Posterior cingulate gyrus (tissue), 11 donors: ENCODE measurements at places on chromosomes 5 and 9.

DNA sequence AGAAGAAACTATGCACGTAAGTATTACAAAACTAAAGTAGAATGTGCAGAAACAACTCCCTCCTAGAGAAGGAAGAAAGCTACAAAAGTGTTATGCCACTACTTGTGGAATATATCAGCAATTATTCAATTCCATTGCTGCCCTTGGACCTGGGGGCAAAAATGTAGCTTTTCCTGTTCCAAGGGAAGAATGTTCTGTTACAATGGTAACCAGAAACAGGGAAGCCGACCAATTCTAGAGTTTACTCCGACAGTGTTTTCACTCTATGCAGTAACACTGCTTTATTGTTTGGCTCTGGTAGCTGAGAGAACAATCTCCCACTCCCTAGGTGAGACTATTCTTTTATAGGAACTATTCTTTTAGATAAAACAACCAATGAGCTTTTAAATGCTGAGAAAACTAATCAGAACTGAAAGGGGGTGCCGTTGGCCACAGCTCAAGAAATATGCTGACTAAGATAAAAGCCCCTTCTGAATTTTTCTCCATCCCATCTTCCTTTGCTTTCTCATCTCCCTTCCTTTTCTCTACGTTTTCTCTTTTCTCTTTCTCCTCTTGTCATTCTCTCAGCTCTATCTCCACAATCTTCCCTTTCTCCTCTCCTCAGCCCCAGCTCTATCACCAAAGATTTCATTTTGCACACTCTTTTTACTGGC lies 54.1 kb downstream of the SLC1A3 start:
- no peak for DNase-seq

- no peak for DNase-seq
Observed at GRCh38 chr9:133583586-133583985, 25.6 kb downstream of the FAM163B start.

GRCh38 chr5:35533156-35533555 lies 84.5 kb upstream of the SPEF2 start:
- no peak for DNase-seq

GRCh38 chr9:5231212-5231611 lies at the start of gene INSL4:
INSL4 (plus strand) TSS chr9:5231419; CDS start chr9:5231524, 105 bp downstream.
- DNase-seq: no peak

DNA sequence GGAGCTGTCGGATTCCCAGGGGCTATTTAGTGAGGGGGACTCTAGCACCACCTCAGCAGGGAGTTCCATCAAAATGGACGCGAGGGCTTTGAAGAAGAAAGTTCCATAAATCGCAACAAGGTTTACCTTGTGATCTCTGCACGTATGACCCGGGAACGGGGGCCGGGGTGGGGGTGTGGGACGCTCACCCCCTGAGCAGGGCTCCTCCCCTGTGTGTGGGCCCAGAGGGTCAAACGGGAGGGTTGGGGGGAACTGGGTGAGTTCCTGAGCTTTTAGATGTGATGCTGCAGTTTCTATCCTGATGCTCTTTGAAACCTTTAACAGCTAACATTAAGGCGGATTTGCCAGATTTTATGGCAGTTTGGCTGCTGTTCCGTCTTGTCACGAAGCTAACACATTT lies 18.9 kb upstream of the LRRC14B start:
- DNase-seq: no peak
